ENCODE measurements at places on chromosomes 7 and 10.

DNA sequence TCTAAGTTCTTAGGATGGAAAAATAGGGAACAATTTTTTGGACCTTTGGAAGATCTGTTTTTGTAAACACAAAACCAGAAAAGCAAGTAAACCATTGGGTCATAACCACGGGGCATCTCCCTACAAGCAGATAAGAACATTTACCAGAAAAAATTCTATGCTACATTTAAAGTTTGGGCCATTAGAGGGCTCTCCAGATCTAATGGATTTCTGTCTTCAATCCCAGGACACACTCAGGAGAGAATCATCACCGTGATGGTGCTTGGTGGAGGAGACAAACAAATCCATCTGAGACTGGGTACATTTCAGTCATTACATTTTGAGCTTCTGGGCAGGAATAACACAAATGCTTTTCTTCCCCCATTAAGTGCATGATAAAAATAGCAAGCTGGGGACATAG, 178.4 kb upstream of the TARP start:
- DNase-seq, result peak; percentile 29

- DNase-seq, result no peak
These were observed 233.6 kb downstream of the TRIL start for GRCh38 chr7:28724563-28724962.

- peak; percentile 84 for DNase-seq
These were observed 7.8 kb downstream of the HPS6 start for GRCh38 chr10:102072673-102073527.

GRCh38 chr10:73099141-73099540, 2.5 kb upstream of the P4HA1 start:
- DNase-seq, result peak; percentile 73

DNA sequence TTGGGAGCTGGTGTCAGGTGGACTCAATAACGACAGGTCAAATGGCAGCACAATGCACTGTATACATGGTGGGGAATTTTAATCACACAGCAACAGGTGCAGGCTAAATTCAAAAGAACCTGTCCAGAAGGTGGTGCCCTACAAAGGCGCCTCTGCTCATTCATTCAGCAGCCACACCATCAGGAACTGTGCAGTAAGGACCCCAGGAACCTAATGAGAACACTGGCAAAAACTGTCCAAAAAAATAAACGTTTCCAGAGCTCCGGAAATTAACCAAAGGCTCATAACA, 21.9 kb upstream of the CRYGN start:
- no peak for DNase-seq
